ENCODE measurements at places on chromosomes 5 and 9.

- no peak for DNase-seq
Observed at GRCh38 chr9:131575946-131576853, 30.9 kb downstream of the PRRT1B start.

GRCh38 chr5:171269717-171270116 lies 39.3 kb upstream of the TLX3 start:
- no peak for DNase-seq

GRCh38 chr9:91903126-91903911 lies 46.7 kb downstream of the ROR2 start:
- no peak for DNase-seq

- peak; percentile 39 for DNase-seq
Observed at GRCh38 chr5:178535299-178536175, 54.7 kb downstream of the COL23A1 start.

GRCh38 chr9:116812231-116813030 lies 125.3 kb downstream of the TRIM32 start:
- no peak for DNase-seq

DNA sequence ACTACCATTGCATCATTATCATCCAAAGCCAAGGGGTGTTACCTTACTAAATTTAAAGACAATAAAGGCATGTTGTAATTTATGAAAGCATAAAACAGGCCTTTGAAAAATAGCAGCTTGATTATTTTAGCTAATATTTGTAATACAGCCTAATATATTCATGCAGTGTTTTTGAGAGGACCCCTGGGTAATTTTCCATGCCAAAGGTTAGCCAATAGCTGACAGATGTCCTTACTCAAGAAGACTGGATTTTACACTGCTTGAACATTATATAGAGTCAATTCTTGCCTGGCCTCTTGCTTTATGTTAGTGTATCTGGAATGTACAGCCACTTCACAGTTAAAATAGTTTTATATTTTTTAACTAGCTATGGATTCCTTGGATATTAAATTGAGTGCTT lies 337.8 kb upstream of the PAPPA start:
- no peak for DNase-seq

DNA sequence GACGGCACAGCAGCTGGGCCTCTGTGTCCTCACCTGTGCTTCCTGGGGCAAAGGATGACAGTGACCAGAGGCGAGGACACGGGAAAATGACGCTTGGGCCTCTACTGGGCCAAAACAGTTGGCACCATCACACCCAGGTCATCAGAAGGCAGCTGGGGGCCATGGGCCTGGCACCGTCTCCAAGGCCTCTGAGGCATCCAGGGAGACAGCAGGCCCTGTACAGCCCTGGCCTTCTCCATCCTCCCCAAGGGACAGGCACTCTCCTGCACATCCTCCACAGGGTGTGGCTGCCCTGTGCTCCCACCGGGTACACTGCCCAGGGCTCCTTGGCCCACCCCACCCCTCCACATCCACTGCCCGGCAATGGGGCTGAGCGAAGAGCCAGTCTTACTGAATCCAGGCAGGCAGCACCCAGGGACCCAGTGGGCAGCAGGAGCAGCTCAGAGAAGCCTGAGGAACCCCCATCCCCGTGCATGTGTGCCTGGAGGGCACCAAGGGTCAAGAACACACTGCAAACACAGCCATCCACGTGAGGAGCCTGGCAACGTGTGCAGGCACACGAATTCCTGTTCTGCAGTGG lies 4.0 kb downstream of the LPCAT1 start:
- peak; percentile 68 for DNase-seq

GRCh38 chr5:150656191-150657132 lies 4.6 kb upstream of the MYOZ3 start:
- no peak for DNase-seq

GRCh38 chr5:14590949-14591348 lies 9.4 kb downstream of the OTULINL start:
- DNase-seq: no peak

DNA sequence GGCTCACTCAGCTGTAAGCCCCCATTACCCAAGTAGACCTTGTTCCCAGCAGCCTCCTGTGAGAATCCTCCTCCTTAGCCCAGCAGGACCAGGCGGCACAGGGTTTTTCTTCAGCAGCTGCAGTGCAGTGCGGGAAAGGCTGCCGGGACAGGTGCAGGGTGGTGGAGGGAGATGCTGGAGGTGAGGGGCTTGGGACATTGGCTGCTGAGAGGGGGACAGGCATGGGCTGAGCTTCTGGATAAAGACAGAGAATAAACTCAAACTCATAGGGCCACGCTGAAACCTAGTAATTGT lies 174.7 kb downstream of the CACNA1B start:
- no peak for DNase-seq

- peak; percentile 85 for DNase-seq
Observed at GRCh38 chr9:91177661-91178280, 183.9 kb downstream of the AUH start.

DNA sequence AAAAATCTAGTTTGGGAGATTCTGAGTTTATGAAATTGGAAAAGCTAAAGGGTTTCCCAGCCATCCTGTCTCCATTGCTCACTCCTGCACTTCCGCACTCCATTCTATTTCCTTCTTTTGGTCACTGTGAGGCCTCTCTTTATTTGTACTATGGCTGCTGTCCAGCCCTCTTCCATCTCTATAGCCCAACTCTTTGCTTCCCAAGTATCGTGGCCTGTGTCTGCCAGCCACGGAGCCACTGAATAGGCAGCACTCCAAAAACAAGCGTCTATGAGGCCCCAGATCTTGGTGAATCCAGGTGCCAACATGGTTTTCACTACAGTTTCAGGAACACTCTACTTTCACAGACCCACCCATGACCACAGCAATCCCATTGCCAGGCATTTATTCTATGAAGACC lies 37.2 kb downstream of the GRAMD2B start:
- DNase-seq: no peak

DNA sequence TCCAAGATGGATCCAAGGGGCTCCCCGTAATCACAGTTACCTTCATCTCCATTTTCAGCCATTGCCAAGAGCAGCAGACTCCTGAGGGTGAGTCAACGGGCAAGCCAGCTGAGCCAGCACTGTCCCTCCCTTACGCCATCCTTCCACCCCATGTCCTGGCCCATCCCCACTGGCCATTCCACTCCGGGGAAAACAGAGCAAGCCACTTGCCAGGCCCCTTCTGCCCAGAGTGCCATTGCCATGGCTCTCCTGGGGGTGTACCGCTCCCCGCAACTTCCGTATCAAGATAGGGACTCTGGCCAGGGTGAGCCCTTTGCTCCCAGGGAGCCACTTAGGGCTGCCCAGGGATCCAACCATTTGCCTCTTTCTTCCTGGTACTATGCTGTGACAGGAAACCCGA lies 48.9 kb upstream of the CDKN2AIPNL start:
- DNase-seq: no peak

DNA sequence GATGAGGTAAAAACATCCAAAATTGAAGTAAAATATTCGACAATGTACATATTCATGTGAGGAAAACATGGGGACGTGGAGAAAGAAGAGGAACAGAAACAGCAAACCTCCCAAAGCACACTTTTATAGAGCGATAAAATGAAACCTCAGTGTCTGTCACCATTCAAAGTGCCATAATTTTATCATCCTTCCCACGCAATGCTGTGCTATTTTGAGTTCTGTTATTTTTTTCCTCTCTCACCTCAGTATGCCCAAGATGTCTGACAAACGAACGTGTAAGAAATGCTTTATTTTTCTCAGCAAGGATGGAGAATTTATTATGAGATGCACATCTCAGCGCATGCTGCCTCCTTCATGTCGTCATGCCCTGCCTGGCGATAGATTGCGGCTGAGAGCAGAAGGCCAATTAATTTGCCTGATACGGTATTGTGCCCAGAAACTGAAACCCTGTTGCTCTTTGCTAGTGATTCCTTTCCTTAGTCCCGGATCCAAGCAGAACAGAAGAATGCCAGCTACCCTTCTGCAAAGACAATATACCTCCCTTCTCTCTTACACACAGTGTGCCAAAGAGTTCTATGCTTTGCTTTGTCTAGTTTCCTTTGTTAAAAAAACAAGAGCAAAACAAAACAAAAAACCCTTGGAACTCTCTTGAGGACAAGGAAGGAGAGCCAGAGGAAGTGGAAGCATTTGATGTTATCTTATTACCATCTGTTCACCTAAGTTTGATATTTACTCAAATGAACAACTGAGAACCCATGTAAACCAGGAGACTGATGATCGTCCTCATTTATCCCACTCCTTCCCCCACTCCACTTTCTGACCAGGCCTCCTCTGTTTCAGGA lies 192.4 kb downstream of the SEMA6A start:
- no peak for DNase-seq

DNA sequence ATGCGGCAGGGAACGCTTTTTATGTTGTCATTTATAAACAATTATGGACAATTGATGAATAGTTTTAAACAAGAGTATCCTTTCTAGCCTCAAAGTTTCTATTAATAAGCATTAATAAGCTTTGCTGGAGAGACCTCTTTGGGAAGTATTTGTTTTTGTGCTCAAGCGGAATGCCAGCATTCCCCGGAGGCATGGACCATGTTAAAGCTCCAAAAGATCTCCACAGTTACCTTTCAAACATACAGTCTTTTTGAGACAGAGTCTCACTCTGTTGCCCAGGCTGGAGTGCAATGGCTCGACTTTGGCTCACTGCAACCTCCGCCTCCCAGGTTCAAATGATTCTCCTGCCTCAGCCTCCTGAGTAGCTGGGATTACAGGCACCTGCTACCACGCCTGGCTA lies 9.6 kb downstream of the MSANTD3 start:
- DNase-seq: no peak

DNA sequence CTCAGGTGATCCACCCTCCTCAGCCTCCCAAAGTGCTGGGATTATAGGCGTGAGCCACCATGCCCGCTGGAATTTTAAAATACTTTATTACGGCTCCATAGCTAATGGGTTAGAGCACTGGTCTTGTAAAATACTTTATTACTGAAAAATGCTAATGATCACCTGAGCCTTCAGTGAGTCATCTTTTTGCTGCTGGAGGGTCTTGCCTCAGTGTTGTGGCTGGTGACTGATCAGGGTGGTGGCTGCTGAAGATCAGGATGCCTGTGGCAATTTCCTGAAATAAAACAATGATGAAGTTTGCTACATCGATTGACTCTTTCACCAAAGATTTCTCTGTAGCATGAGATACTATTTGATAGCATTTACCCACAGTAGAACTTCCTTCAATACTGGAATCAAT lies 26.0 kb upstream of the GNE start:
- no peak for DNase-seq

DNA sequence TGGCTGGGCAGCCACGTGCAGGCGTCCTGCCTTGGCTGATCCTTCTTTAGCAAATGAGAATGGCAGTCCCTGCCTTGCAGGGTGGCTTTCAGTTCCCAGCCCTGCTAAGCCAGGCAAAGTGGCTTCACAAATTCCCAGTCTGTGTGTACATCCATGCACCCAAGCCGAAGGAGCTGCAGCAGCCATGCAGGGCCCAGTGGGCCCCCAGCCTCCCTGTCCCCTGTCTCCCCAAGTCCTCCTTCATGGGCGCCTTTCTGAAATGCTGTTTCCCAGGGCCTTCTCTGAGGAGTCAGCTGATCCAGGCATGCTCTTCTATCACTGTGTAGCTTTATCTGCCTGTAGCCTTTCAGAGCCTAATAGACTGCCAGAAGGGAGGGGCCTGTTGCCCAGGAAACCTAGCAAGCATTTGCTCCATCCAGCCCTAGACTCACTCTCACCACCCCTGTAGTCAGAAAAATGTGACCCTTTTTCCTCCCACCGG lies 47.4 kb upstream of the SHC3 start:
- DNase-seq: no peak

- DNase-seq: peak; percentile 88
Observed at GRCh38 chr9:69121155-69122081, 52.7 kb upstream of the TJP2 start.

DNA sequence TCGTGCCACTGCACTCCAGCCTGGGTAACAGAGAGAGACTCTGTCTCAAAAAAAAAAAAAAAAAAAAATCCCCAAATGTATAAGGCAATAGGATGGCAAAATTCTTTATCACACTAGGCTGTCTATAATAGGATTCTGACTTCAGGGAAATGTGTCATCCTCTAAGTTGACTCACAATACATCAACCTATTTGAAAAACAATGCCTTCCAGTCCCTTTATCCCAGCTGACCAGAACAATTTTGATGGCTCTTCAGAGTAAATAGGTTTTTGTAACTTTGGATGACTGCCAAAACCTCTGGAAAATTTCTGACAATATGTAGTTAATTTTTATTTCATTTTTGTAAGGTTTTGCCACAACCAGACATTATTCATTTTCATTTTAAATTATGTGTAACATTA lies 184.1 kb downstream of the CCDC192 start:
- DNase-seq: no peak

DNA sequence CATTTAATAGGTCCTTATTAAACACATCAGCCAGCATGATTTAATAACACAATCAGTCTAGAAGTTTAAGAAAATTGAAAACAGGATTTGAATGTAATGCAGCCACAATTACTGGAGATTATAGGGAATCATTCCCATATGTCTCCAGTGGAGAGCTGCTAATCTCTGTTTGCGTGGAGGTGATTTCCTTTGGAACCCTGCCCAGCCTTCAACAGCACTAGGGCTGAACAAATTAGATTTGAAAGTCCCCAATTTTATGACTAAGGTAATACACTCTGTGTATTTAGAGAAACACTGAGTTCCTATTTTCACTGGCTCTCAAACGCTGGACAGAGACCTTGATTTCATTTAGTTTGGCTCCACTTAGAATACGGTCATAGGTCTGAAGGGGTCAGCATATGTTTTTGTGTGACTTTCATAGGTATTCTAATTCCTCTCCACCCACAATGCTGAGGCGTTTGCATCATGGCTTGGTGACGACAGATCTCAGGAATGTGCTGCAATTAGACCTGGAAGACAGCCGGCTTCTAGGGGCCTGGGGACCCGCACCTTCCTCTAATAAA lies 508.3 kb downstream of the EBF1 start:
- no peak for DNase-seq

- DNase-seq: peak; percentile 91
Observed at GRCh38 chr9:503881-504852, 289.5 kb downstream of the DOCK8 start.

DNA sequence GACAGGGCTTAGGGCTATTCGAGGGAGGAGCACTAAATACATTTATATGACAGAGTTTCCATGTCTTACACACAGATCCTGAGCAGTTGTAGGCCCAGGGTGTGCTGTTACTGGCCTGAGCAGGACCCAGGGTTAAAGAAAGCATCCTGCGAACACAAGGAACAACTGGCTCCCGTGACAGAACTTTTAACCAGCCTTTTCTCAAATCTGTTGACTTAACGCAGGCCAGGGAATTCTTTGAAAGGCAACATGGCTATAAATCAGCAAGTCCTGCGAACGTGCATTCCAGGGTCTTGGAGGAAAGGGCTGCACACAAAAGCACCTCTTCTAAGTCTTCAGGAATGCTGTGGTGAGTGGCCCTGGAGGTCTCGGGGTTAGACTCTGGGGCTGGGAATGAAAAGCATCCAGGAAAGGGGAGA lies 45.2 kb upstream of the ANKRD55 start:
- DNase-seq: no peak

- no peak for DNase-seq
Observed at GRCh38 chr9:36119476-36119875, 17.1 kb upstream of the GLIPR2 start.

- no peak for DNase-seq
Observed at GRCh38 chr9:98410185-98410697, 154.8 kb upstream of the TBC1D2 start.

DNA sequence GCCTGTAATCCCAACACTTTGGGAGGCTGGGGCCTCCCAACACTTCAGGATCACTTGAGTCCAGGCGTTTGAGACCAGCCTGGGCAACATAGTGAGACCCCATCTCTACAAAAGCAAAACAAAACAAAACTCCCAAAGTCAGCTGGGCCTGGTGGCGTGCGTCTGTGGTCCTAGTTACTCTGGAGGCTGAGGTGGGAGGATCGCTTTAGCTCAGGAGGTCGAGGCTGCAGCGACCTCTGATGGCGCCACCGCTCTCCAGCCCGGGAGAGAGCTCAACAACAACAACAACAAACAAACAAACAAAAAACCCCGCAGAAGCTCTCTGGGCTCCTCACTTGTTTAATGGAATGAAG lies 528 bp downstream of the ACOT12 start:
- no peak for DNase-seq

All from lower leg skin (tissue), 4 donors.